ENCODE measurements at places on chromosomes 16 and 17. TPM values are rescaled to one million over a fixed set of nuclear protein-coding genes. Genes with fewer than 3 reads are reported as not detected.

SLC39A11 gene
- 20.7 TPM for total RNA-seq

MAP2K4 gene
- total RNA-seq, result 5.9 TPM

GRCh38 chr17:15092762-15093161 lies 172.4 kb downstream of the PMP22 start:
- no peak for DNase-seq

DNA sequence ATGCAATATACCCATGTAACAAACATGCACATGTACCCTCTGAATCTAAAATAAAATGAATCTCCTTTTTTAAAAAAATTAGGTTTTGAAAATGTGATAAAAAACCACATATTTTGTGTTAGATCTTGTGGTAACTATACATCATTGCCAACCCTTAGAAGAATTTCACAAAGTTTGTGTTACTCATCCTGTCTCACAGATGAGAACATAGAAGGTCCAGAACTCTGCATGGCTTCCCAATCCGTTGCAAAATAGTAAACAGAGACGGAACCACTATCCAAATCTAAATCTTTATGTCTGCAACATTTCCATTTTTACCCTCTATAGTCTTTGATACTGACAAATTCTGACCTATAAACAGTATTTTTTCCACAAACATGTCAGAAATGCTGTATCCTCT lies 759.9 kb downstream of the KCNJ2 start:
- no peak for DNase-seq

DNA sequence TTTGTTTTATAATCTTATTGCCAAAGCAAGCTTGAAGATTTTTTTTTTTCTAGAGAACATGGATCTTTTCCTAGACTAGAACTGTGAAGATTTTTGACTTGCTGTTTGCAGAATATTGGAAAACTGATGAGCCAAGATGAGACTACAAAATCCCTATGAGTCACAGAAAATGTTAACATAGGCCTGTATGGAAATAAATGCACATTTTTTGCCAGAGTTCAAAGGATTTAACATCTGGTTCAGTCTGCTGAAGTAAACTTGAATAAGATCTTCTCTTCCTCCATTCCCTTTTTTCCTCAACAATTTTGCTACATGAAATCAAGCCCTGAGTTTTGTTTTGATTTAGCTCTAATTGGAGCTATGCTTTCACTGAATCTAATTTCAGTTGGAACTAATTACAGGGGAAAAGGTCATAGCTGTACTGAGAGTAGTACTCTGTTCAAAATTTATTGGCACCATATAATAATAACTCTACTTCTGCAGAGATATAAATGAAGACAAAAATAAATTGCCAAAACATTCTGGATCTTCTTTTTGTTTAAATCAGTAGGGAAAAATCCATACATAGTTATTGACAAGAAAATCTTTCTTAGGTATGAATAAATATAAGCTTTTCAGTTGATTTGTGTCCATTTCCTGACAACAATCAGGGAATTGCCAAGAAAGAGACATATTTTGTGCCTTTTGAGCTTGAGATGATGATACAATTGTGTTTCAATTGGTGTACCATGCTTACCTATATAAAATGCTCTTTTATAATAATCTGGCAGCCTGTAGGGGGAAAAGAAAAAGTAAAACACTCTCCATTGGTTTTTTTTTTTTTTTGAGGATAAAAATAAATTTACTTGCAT lies 387.5 kb upstream of the GOT2 start:
- no peak for DNase-seq

- no peak for DNase-seq
Observed at GRCh38 chr16:53458635-53459034, 24.4 kb downstream of the RBL2 start.

Measured in HT-29 (cell line).